ENCODE measurements at places on chromosomes 3 and 15. TPM values are rescaled to one million over a fixed set of nuclear protein-coding genes. Genes with fewer than 3 reads are reported as not detected.
A peak's percentile ranks its signal among the peaks of the same experiment; 100 is the strongest.

WNT7A gene
- total RNA-seq = 0.09 TPM

TUSC7 gene
- not detected for total RNA-seq

GABRA5 gene
- not detected for total RNA-seq

HYAL1 gene
- total RNA-seq = not detected

SLC28A2 gene
- total RNA-seq = not detected

DZIP1L gene
- not detected for total RNA-seq

MUC20 gene
- total RNA-seq = 0.20 TPM

SNTN gene
- total RNA-seq = not detected

CNOT10 gene
- total RNA-seq = 58.5 TPM

INSYN1 gene
- not detected for total RNA-seq

UNC13C gene
- total RNA-seq = not detected

AMIGO3 gene
- total RNA-seq = not detected

MINDY2 gene
- total RNA-seq = 10.3 TPM

GOLGA6L1 gene
- total RNA-seq = not detected

ACKR4 gene
- total RNA-seq = not detected

DNA sequence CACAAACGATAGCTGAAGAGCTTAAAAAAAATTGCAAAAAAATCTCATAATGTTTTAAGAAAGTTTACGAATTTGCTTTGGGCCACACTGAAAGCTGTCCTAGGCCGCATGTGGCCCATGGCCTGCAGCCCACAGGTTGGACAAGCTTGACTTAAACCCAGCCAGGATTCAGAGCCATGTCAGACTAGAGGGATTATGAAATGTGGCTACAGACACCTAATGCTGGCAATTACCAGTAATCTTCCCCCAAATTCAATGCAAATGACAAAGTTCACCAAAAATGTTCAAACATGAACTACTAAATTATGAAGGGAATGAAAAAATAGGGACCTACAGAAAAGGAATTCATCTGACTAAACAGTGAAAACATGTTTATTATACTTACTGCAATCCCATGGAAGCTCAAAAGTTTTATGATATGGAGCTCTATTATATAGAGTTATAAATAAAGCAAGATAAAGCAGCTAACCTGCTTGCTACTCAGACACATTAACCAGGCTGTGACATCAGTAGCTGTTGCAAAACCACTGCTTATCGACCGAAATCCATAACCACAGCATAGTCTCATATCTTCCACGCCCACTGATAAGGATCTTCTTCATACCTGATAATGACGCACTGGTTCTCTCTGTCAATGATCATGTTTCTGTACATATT lies 49.2 kb downstream of the LDHAL6B start:
- H3K27ac ChIP-seq = peak overlapping the region; percentile 1
- no peak overlapping the region for H3K4me3 ChIP-seq
- no peaks in the 10 kb centered on the region for H3K36me3 ChIP-seq
- H3K4me1 ChIP-seq = peaks cover 34% of the 10 kb centered on the region

DNA sequence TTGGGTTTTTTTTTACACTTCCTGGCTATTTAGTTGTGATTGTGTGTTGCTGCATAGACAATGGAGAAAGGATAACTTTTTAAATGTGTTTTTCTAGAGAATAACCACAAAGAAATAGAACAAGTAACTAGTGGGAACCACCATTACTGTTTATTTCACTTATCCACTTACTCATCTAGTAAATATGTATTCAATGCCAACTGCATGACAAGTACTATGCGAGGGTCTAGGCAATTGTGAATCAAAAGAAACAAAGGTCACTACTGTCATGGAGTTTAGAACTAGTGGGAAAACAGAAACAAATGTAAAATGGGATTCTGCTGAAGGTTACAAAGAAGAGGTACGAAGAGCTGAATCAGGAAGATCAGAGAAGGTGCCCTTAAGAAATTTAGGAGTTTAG lies 600.9 kb upstream of the ROBO2 start:
- H3K4me1 ChIP-seq = no peaks in the 10 kb centered on the region
- no peaks in the 10 kb centered on the region for H3K27me3 ChIP-seq
- no peak overlapping the region for H3K4me3 ChIP-seq
- H3K27ac ChIP-seq = no peak overlapping the region
- H3K36me3 ChIP-seq = no peaks in the 10 kb centered on the region

DNA sequence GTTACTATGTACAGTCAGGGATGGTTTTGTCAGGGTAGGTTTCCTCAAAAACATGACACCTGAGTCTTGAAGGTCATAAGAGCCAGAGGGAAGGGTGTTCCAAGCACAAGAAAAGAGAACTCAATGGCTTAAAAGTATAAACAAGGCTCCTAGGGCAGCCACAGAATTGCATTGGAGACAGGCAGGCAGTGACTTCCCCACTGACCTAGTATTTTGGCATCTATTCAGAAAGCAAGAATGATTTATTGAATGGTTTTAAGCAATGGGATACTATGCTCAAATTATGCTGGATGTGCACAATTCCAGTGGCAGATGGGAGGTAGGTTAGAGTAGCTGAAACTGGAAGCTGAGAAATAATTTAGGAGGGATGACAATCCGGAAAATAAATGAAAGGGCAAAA lies 54.0 kb downstream of the TSC22D2 start:
- H3K4me1 ChIP-seq = no peaks in the 10 kb centered on the region
- H3K36me3 ChIP-seq = peaks cover 15% of the 10 kb centered on the region
- no peak overlapping the region for H3K4me3 ChIP-seq
- H3K27me3 ChIP-seq = no peaks in the 10 kb centered on the region
- H3K27ac ChIP-seq = no peak overlapping the region
- no peak for DNase-seq

GRCh38 chr3:133996251-133996661 lies 33.5 kb downstream of the SLCO2A1 start:
- H3K4me1 ChIP-seq = no peaks in the 10 kb centered on the region
- H3K4me3 ChIP-seq = no peak overlapping the region
- DNase-seq = no peak
- no peaks in the 10 kb centered on the region for H3K36me3 ChIP-seq

DNA sequence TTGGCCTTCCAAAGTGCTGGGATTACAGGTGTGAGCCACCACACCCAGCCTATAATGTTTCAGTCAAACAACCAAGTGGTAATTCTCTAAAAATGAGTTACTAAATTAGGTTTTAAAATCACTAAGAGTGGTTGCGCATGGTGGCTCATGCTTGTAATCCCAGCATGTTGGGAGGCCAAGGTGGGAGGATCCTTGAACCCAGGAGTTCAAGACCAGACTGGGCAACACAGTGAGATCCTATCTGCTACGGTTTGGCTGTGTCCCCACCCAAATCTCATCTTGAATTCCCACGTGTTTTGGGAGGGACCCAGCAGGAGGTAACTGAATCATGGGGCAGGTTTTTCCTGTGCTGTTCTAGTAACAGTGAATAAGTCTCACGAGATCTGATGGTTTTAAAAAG lies 26.1 kb downstream of the SEC11A start:
- H3K27ac ChIP-seq = no peak overlapping the region
- peaks cover 37% of the 10 kb centered on the region for H3K36me3 ChIP-seq
- peaks cover 14% of the 10 kb centered on the region for H3K4me1 ChIP-seq
- no peak for DNase-seq

DNA sequence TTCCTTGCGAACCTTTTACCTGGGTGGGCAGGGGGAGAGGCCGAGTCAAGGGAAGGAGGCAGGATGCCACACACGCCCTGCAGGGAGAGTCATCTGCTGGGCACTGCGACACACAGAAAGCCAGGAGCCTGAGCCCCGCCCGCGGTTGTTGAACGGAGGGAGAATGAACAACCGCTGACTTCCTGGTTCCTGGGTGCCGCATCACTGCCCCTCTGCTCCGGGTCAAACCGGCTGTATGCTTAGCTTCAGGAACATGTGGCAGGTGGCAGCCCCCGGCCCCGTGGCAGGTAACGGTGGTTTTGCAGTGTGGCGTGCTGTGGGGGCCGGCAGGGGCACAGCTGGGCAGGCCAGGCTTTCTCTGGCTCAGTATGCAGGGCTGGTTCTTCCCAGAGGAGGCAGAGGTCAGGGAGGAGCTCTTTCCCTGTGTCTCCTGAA lies 33.4 kb downstream of the APBA2 start:
- H3K36me3 ChIP-seq = peaks cover 14% of the 10 kb centered on the region
- H3K27ac ChIP-seq = peak overlapping the region; percentile 36
- peaks cover 44% of the 10 kb centered on the region for H3K4me1 ChIP-seq
- H3K27me3 ChIP-seq = no peaks in the 10 kb centered on the region
- peak overlapping the region; percentile 70 for H3K4me3 ChIP-seq

- H3K4me3 ChIP-seq = no peak overlapping the region
- H3K4me1 ChIP-seq = no peaks in the 10 kb centered on the region
- no peak overlapping the region for H3K27ac ChIP-seq
- no peak for DNase-seq
- H3K36me3 ChIP-seq = no peaks in the 10 kb centered on the region
These were observed 63.8 kb downstream of the IGSF11 start for GRCh38 chr3:118970819-118971218.

DNA sequence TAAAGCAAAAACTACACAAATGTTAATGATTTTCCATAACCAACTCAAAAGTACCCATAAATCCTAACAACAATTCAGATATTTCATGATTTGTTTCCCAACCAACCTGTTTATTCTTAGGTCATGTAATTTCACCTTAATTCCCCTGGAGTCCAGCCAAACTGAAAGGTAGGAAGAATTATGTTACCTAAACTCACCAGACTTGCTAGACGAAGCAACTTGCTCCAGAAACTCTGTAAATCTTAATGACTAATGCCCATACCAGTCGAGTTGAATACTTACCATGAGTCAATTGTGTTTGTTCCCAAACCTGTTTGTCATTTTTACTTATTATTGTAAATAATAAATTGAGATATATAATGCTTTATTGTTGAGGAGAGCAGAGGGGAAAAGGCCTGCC lies 1030.0 kb downstream of the TBL1XR1 start:
- no peaks in the 10 kb centered on the region for H3K36me3 ChIP-seq
- H3K27me3 ChIP-seq = no peaks in the 10 kb centered on the region
- no peaks in the 10 kb centered on the region for H3K4me1 ChIP-seq

DNA sequence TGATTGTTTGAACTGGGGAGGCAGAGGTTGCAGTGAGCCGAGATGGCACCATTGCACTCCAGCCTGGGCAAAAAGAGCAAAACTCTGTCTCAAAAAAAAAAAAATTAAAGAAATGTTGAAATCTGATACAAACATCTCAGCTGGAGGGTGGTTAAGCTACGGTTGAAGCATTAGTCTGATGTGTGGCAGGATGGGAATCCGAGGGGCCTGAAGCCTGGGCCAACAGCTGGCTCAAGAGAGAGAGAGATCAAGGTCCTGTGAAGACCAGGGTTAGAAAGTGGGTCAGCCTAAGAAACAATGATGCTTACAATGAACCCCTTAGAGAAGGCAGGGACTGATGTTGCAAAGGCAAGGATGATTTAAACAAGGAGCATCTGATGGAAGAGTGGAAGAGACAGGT lies 69.8 kb downstream of the CD200R1L start:
- H3K4me3 ChIP-seq = no peak overlapping the region
- H3K27me3 ChIP-seq = no peaks in the 10 kb centered on the region
- no peak overlapping the region for H3K27ac ChIP-seq
- H3K36me3 ChIP-seq = no peaks in the 10 kb centered on the region

- H3K36me3 ChIP-seq = no peaks in the 10 kb centered on the region
- H3K27me3 ChIP-seq = no peaks in the 10 kb centered on the region
- no peaks in the 10 kb centered on the region for H3K4me1 ChIP-seq
These were observed 68.8 kb upstream of the ALDH1A3 start for GRCh38 chr15:100810831-100811230.

DNA sequence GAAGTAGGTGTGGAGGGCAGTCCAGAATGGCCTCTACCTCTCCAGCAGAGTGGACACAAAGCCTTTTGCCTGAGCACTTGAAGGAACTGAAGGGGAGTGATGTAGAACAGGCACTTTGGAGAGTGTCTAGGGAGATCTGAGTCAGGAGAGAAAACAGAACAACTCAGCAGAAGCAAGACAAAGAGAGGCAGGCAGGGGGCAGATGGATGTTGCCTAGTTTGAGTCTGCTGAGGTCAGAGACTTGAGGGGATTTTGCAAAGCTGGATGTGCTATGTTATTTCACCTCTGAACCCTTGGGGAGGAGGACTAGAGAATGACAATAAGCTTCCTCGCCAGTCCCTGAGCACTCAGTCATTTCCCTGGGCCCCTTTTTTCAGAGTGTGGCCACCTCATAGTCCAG lies 366.4 kb downstream of the EPHB1 start:
- no peak overlapping the region for H3K27ac ChIP-seq
- DNase-seq = no peak
- no peaks in the 10 kb centered on the region for H3K4me1 ChIP-seq
- no peak overlapping the region for H3K4me3 ChIP-seq
- no peaks in the 10 kb centered on the region for H3K36me3 ChIP-seq

GRCh38 chr3:195182470-195182795 lies 88.5 kb downstream of the XXYLT1 start:
- peaks cover 52% of the 10 kb centered on the region for H3K4me1 ChIP-seq
- DNase-seq = no peak
- no peaks in the 10 kb centered on the region for H3K27me3 ChIP-seq
- H3K36me3 ChIP-seq = peaks cover 7% of the 10 kb centered on the region
- H3K27ac ChIP-seq = no peak overlapping the region

DNA sequence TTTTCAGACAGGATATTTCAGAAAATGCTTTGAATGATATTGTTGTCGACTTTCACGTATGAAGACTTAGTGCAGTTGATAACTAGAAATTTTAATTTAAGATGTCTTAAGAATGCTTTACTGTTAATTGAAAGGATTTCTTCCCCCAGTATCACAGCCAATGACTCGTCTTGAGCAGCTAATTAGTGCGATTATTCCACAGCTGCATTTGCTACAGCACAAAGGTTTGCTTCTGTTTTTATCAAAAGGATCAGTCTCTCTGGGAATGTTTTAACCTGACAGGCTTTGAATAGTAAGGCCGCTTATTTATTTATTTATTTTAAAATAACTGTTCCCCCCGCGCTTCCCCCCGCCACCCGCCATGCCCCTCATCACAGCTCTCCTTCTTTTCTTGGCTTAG lies 123.5 kb upstream of the SAMMSON start:
- no peaks in the 10 kb centered on the region for H3K4me1 ChIP-seq
- no peak for DNase-seq
- H3K36me3 ChIP-seq = no peaks in the 10 kb centered on the region

GRCh38 chr3:45462522-45463265 lies 74.3 kb downstream of the LARS2 start:
- DNase-seq = peak; percentile 86
- H3K27ac ChIP-seq = peak overlapping the region; percentile 54
- H3K4me3 ChIP-seq = no peak overlapping the region
- peaks cover 35% of the 10 kb centered on the region for H3K36me3 ChIP-seq

GRCh38 chr15:91032919-91033803 lies 10.8 kb upstream of the VPS33B start:
- no peak overlapping the region for H3K4me3 ChIP-seq
- peak; percentile 76 for DNase-seq
- H3K27ac ChIP-seq = no peak overlapping the region
- no peaks in the 10 kb centered on the region for H3K27me3 ChIP-seq

- no peak overlapping the region for H3K4me3 ChIP-seq
- no peak overlapping the region for H3K27ac ChIP-seq
- DNase-seq = no peak
- H3K4me1 ChIP-seq = no peaks in the 10 kb centered on the region
- no peaks in the 10 kb centered on the region for H3K36me3 ChIP-seq
These were observed 25.6 kb downstream of the CPNE4 start for GRCh38 chr3:132009241-132009640.

GRCh38 chr15:43463507-43463906 lies 29.4 kb downstream of the TP53BP1 start:
- H3K27me3 ChIP-seq = no peaks in the 10 kb centered on the region
- no peak overlapping the region for H3K4me3 ChIP-seq
- DNase-seq = no peak
- no peaks in the 10 kb centered on the region for H3K4me1 ChIP-seq
